HCEC 1CT (cell line): ENCODE measurements at places on chromosomes 1 and 21.

DNA sequence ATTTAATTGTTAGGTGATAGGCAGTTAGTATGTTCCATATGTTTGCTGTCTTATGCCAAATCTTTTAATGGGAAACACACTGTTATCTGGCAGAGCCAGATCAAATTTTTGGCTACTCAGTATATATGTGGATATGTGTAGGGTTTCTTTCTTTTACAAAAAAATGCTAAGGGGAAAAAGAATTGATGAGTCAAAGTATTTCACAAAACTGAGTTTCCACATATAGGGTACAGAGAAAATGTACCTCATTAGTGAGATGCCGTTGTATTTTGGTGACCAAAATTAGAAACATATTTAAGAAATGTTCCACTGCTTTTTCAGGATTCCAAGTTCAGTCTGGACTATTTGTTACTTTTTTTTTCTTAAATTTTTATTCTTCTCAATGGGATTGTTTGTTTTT lies 201.2 kb upstream of the PTGFR start:
- DNase-seq: peak; percentile 42

DNA sequence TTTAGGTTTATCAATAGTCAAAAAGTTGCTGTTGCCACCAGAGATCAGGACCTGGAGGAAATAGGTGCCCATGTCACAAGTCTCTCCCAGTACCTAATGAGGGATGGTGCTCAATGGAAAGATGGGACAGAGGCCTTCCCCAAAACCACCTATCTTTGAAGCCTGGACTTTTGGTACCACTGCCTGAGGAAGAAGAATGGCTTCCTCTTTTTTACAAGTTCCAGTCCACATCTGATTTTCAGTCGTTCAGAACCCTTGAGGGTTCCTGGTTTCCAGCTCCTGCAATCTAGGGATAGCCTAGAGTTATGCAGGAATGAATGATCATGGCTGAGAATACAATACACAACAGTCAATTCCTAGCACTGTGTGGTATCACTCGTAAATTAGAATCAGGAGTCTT lies 5.7 kb downstream of the CATSPERE start:
- no peak for DNase-seq

DNA sequence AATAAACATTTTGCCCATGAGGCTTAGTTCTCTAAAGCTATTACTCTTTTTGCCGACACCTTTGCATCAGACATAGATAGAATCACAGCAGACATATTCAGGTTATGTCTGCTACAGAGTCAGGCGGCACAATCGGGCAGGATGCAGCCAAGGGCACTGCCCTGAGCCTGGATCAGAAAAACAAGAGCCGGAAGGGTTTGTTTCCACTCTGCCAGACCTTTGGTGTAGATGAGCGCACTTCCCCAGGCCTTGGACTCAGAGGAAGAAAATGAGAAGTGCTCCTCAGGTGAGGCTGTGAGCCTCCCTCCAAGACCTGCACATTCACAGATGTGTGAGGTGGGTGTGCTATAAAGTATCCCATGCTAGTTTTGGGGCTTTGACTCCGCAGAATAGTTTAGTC lies 43.7 kb downstream of the GNG12 start:
- DNase-seq: no peak

DNA sequence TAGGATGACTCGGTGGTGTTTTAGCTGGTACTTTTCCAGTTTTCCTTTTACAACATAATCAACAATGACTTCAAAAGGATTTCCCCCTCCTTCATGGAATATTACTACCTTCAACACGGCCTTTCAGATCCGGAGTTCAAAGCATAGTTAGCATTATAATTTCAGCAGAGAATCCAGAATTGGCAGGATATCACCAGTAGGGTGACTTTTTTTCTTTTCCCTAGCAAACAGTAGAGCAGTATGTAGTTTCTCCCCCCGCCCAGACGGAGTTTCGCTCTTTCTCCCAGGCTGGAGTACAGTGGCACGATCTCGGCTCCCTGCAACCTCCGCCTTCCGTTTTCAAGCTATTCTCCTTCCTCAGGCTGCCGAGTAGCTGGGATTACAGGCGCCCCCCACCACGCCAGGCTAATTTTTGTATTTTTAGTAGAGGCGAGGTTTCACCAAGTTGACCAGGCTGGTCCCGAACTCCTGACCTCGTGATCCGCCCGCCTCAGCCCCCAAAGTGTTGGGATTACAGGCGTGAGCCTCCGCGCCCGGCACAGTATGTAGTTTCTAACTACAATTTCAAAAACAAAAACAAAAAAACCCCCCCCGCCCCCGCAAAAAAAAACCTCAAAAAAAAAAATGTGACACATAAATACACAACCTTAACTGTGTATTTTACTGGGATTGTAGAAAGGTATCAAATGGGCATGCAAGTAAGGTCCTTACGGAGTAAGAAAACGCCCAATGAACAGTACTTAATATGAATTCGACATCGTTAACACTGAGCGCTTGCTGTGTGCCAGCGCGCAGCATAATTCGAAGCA lies 1.5 kb upstream of the COX20 start:
- peak; percentile 67 for DNase-seq

DNA sequence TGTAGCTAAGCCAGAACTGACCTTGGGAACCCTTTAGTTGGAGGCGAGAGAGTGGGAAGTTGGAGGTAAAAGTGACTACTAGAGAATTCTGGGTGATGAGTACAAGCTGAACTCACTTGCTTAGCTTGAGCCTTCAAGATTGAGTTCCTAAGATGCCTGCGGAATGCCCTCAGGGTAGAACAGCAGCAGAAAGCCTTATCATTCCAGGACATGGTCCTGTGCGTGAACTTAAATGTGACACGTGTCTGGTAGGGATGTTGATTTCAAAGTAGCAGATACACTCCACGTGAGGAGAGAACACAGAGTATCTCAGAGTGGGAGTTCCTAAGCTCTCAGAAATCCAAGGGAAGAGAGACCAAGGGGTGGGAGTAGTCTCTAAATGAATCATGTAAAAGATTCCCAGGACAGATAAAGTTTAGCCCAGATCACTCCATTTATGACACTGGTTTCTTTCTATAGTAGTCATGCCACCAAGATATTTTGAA lies 60.1 kb downstream of the KCNK1 start:
- no peak for DNase-seq

DNA sequence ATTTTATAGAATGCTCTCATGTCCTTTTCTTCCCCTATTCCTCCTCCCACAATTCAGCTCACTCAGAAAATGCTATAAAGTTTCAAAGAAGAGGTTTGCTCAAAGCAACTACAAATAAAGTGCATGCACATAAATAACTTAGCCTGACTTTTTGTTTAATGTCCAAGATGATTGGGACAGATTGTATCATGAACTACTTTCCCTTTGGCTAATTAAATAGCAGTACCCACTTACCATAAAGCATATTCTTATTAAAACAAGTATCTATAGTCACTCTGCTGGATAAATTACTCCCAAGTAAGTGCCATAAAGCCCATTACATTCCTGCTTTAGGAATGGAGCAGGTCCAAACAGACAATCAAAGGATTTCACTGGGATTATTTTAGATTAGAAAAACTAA lies 576.0 kb downstream of the LMO4 start:
- no peak for DNase-seq

DNA sequence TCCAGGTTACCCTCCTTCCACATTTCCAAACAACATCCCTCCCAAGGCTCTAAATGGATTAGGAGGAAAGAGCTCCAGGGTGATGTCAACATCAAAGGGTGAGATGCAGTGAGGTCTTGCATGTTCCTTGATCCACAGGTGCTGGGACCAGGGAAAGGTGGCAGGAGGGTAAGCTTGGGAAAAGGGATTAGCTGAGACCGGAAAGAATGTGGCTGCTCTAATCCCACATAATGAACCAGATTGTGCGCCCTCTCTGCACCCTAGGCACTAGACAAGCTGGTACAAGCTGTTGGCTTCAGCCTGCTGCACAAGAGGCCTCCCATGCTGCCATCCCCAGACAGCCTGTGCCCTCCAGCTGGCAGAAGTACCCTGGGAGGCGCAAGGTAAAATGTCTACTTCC lies 34.9 kb downstream of the PLXNA2 start:
- no peak for DNase-seq

DNA sequence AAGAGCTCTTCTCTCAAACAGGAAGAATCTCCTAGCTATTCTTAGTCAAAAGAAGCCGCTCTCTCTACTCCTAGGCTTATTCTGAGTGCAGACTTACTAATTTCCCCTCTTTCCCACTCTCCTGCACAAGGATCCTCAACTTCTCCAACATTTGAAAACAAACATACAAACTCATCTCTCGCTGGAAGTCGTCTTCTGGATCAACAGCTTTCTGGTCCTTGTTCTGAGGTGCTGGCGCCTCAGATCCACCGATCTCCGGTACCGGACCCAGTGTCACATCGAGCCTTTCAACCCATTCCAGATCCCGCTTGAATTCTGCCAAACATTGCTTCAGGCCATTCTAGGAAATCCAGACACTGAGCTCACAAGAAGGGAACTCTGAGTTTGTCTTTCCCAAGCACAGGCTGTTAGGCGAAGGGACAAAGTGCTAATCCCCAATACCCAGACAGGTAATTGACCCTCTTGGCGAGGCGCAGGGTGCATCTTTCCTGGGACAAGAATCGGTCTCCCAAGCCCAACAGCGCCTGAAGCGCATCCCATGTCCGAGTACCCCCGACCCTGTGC lies 696 bp downstream of the EBNA1BP2 start:
- no peak for DNase-seq

GRCh38 chr1:12147201-12147701 lies 19.5 kb upstream of the TNFRSF1B start:
- no peak for DNase-seq

DNA sequence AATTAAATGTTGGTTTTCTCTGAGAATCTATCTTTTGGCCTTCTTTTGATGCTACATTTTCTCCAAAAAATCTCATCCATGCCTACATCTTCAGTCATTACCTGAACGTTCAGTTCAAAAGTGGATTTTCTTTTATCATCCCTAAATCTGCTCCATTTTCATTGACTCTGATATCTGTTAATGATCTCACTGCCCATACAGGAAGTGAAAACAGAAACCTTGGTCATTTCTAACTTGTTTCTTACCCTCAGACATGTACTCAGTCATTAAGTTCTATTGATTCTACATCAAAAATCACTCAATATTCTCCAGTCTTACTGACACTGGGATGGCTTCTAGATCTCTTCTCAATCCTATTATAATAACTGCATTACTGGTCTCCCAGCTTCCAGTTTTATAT lies 22.7 kb downstream of the PRKACB start:
- no peak for DNase-seq
